Thyroid gland (tissue), 4 donors: ENCODE measurements at places on chromosomes 11 and 22. TPM values are rescaled to one million over a fixed set of nuclear protein-coding genes. Genes with fewer than 3 reads are reported as not detected.
A peak's percentile ranks its signal among the peaks of the same experiment; 100 is the strongest.

MLC1 gene
- not detected for total RNA-seq

PANX3 gene
- total RNA-seq = not detected

SPTBN2 gene
- total RNA-seq = 1.6 TPM

LDHAL6A gene
- total RNA-seq = not detected

CCDC188 gene
- 2.1 TPM for total RNA-seq

SLC5A4 gene
- total RNA-seq = 0.45 TPM

GRAMD1B gene
- total RNA-seq = 10.1 TPM

DNA sequence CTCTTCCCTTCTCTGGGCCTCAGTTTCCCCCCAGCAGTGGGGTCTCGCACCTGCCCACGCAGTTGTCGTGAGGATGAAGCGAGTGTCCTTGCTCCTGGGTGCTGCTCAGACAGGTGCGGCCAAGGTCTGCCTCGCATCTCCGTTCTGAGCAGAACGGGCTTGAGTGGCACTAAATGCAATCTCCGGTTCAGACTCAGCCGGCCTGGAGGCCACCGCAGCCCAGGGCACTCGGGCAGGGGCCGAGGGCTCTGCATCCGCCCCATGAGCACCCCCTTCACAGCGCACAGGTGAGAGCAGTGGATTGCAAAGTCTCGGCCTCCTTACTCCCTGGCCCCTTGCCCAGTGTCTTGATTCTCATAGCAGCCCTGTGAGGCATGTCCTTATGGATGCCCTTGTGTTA, 30.1 kb upstream of the SLC22A12 start:
- no peaks in the 10 kb centered on the region for H3K36me3 ChIP-seq
- H3K4me1 ChIP-seq = peaks cover 10% of the 10 kb centered on the region
- H3K27ac ChIP-seq = no peak overlapping the region

DNA sequence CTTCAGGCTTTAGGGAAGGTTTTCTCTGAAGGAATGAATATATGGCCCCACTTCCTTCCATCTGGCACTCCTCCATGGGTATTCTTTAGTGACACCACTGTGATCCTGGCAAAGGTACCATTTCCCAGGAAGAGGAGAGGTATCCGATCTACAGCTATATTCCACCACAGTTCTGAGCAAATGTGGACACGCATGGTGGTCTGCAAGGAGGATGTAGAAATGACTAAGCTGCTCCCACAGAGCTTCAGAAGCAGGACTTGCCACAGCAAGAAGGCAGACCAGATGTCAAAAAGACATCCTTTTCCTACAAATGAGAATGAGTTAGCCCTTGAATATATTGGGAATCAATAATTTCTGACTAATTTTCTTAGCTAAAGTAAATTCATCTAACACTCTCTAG, 45.5 kb downstream of the ARFGAP2 start:
- no peaks in the 10 kb centered on the region for H3K36me3 ChIP-seq
- peaks cover 3% of the 10 kb centered on the region for H3K4me1 ChIP-seq
- no peak for DNase-seq
- no peak overlapping the region for H3K4me3 ChIP-seq
- no peaks in the 10 kb centered on the region for H3K27me3 ChIP-seq

GRCh38 chr11:26851696-26852095, 129.8 kb upstream of the SLC5A12 start:
- no peak for DNase-seq
- no peaks in the 10 kb centered on the region for H3K27me3 ChIP-seq
- no peak overlapping the region for H3K27ac ChIP-seq
- no peaks in the 10 kb centered on the region for H3K36me3 ChIP-seq

GRCh38 chr11:6027501-6027900, 3.1 kb downstream of the OR56A1 start:
- no peak overlapping the region for H3K4me3 ChIP-seq
- DNase-seq = no peak
- H3K27ac ChIP-seq = no peak overlapping the region
- H3K27me3 ChIP-seq = no peaks in the 10 kb centered on the region
- H3K4me1 ChIP-seq = no peaks in the 10 kb centered on the region
- no peaks in the 10 kb centered on the region for H3K36me3 ChIP-seq

DNA sequence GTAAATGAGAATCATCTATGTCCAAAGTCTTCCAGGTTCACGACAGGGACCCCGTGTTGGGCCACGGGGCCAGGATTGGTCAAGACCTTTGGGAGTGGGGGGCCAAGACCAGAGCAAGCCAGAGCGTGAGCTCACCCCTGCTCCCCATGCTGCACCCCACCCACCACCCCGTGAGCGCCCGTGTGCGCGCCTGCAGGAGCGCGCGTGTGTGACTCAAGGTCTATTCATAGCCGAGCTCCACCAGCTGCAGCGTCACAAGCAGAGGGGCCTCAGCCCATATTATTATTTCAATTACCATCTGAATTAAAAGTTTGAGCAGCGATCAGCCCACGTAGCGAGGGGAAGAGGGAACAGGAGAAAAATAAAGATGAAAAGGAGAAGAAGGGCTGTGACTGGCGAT, 5.2 kb downstream of the KCNJ4 start:
- peaks cover 5% of the 10 kb centered on the region for H3K4me1 ChIP-seq
- H3K27me3 ChIP-seq = no peaks in the 10 kb centered on the region
- DNase-seq = no peak
- no peaks in the 10 kb centered on the region for H3K36me3 ChIP-seq
- no peak overlapping the region for H3K4me3 ChIP-seq

DNA sequence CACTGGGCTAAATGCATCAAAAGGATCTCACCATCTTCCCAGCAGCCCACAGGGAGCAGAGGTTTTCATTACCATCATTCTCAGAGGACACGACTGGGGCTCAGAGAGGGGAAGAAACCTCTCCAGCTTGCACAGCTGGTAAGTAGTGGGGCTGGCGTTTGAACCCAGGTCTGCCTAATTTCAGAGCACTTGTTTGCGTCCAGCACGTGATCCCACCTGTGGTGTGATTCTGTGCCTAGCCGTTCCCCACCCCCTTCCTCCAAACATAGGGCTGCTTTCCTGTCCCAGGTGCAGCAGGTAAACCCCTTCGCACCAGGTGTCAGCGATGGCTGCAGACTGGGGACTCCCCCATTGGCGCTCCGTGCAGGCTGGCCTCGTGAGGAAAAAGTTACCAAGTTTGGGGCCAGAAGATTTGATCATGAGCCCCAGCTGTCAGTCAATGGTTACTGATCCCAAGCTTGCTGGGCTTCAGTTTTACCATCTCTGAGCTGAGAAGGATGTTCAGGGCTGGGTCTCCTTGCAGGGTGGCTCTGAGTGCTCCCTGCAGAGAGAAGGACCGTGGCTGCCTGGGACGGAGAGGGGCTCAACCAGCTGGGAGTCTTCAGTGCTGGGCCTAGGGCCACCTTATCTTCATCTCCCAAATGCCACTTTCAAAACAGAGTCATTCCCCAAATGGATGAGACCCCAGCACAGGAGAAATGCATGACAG, 445.6 kb downstream of the TBC1D22A start:
- H3K27ac ChIP-seq = no peak overlapping the region
- H3K27me3 ChIP-seq = no peaks in the 10 kb centered on the region
- no peaks in the 10 kb centered on the region for H3K36me3 ChIP-seq
- no peaks in the 10 kb centered on the region for H3K4me1 ChIP-seq

DNA sequence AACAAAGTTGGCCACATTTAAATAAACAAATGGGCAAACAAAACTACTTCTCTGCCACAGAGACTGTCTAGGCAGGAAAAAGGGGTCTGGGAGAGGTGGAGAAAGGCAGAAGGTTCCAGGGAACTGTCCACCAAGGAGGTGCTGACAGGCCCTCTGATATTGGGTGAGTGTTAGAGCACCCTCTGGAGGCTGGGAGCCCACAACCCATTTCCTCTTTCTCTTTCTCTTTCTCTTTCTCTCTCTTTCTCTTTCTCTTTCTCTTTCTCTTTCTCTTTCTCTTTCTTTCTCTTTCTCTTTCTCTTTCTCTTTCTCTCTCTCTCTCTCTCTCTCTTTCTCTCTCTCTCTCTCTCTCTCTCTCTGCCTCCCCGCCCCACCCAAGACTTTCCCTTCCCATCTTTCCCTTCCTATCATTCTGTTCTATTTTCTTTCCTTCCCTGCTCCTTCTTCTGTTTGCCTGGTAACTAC, 912.8 kb downstream of the DLG2 start:
- H3K4me1 ChIP-seq = no peaks in the 10 kb centered on the region
- no peaks in the 10 kb centered on the region for H3K27me3 ChIP-seq
- H3K4me3 ChIP-seq = no peak overlapping the region
- H3K27ac ChIP-seq = no peak overlapping the region
- no peaks in the 10 kb centered on the region for H3K36me3 ChIP-seq
- peak; percentile 63 for DNase-seq

DNA sequence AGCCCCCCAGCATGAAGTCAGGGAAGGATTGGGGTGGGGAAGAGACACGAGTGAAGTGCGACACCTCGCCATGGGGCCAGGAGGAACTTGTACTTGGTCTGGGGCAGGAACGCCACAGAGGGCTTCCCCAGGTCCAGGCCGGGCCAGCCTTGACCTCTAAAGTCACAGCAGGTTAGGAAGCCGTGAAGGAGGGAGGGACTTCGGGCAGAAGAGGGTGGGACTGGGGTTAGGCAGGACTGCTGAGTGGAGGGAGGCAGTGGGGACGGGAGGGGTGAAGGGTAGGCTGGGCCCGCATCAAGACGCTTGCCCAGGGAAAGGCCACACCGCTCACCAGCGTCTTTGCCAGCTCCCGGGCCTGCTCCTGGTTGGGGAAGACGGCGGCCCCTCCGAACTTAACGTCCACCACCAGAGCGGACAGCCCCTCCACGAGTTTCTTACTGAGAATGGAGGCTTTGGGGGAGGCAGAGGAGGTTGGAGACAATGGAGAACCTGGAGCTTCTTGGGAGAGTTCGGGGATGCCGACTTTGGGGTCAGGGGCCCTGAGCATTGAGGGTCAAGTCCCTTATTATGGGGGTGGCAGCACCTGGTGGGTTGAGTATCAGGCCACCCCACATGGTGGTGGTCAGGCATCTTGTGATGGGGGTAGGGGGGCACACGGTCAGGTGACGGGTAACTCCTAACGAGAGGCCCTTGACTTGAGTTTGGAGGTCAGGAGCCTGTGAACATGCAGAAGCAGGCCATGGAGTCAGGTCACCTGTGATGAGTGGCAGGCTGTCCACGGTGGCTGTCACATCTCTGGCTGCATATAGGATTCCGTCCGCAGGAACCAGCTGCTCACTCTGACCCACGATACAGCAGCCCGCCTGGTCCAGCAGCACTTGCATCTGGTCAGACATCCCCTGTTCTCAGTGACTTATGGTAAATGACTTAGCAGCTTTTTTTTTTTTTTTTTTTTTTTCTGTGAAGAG, 1.7 kb upstream of the SCO2 start:
- peaks cover 15% of the 10 kb centered on the region for H3K36me3 ChIP-seq
- DNase-seq = peak; percentile 27
- H3K27ac ChIP-seq = peak overlapping the region; percentile 97
- no peaks in the 10 kb centered on the region for H3K27me3 ChIP-seq
- peaks cover 27% of the 10 kb centered on the region for H3K4me1 ChIP-seq

DNA sequence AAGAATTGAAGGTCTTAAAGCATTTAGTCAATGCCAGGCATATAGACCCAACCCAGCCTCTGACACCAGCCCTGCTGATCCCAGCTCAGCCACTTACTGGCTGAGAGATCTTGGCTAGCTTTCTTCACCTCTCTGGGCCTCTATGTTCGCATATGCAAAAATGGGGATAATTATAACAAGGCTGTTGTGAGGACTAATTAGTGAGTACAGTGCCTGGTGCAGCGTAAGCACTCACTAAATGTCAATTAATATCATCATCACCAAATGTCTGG, 10.5 kb downstream of the CHST1 start:
- peaks cover 17% of the 10 kb centered on the region for H3K4me1 ChIP-seq
- DNase-seq = no peak
- no peak overlapping the region for H3K4me3 ChIP-seq
- no peaks in the 10 kb centered on the region for H3K27me3 ChIP-seq

- no peak overlapping the region for H3K4me3 ChIP-seq
- H3K4me1 ChIP-seq = peaks cover 5% of the 10 kb centered on the region
- H3K36me3 ChIP-seq = no peaks in the 10 kb centered on the region
- no peaks in the 10 kb centered on the region for H3K27me3 ChIP-seq
- H3K27ac ChIP-seq = no peak overlapping the region
Observed at GRCh38 chr11:113473983-113474361, 1.2 kb downstream of the DRD2 start.

DNA sequence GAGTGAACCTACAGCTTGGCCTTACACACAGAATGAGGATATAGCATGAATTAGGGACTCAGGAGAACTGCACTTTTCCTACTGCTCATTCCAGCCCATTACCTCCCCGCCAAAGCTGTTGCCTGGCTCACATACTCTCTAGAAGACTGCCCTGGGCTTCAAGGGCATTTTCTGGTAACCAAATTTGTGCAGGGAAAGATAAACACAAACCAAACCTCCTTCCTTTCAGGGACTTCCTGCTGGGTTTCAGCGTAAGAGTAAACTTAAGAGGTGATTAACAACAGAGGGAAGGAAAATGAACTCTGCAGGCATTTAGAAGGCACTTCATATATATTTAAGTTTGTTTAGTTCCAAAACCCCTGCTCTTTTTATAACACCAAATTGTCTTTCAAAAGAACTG, 194.9 kb downstream of the SWAP70 start:
- no peak overlapping the region for H3K27ac ChIP-seq
- H3K27me3 ChIP-seq = no peaks in the 10 kb centered on the region
- no peaks in the 10 kb centered on the region for H3K4me1 ChIP-seq
- H3K4me3 ChIP-seq = no peak overlapping the region
